ENCODE measurements at places on chromosomes 16 and 17. TPM values are rescaled to one million over a fixed set of nuclear protein-coding genes. Genes with fewer than 3 reads are reported as not detected.

- DNase-seq, result peak; percentile 62
These were observed at the start of gene DHRS11 for GRCh38 chr17:36591434-36592315. Gene DHRS11, plus strand, starts transcription at chr17:36591879. Its CDS starts 131 bp downstream, at chr17:36592010.

DNA sequence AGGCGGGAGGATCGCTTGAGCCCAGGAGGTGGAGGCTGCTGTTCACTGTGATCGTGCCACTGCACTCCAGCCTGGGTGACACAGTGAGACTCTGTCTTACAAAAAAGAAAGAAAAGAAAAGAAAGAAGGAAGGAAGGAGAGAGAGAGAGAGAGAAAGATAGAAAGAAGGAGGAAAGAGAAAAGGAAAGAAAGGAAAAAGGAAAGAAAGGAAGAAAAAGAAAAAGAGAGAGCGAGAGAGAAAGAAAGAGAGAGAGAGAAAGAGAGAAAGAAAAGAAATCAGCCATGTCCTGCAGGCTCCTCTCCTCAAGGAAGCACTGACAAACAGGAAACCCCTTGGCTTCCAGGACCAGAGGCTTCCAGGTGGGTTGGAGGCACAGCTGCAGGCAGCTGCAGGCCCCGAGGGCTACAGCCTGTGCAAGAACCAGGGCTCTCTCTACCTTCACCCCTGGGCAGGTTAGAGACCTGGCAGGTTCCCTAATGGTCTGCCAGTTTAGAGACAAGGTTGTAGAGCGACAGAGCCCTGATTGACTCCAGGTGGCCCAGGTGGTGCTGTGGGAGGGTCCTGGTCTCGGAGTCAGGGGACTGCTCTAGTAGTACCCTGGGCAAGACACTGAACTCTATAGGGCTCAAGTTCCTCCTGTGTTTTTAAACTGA is 53.8 kb downstream of the PECAM1 start:
- DNase-seq, result no peak

DNA sequence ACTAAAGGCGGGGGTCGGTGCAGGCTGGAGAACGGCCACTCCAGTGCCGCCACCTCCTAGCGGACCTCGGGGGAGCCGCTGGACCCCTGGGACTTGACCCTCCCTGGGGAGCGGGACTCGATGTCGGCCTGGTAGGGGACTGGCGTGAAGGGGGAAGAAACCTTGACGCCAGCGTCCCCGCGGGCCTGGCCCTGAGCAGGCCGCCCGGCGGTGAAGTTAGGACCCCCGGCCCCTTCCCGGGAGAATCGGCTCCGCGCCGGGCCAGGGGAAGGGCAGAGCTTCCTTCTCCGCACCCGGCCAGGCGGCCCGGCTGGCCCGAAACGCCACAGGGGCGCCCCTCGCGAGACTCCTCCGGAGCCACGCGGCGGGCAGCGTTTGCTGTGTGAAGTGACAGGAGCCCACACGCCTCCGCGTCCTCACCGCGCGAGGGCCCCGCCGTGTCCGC is 389 bp downstream of the DUS1L start:
- DNase-seq, result no peak

GRCh38 chr16:51450376-51450775 is 299.3 kb upstream of the SALL1 start:
- no peak for DNase-seq

The GSG1L gene
- not detected for total RNA-seq

DNA sequence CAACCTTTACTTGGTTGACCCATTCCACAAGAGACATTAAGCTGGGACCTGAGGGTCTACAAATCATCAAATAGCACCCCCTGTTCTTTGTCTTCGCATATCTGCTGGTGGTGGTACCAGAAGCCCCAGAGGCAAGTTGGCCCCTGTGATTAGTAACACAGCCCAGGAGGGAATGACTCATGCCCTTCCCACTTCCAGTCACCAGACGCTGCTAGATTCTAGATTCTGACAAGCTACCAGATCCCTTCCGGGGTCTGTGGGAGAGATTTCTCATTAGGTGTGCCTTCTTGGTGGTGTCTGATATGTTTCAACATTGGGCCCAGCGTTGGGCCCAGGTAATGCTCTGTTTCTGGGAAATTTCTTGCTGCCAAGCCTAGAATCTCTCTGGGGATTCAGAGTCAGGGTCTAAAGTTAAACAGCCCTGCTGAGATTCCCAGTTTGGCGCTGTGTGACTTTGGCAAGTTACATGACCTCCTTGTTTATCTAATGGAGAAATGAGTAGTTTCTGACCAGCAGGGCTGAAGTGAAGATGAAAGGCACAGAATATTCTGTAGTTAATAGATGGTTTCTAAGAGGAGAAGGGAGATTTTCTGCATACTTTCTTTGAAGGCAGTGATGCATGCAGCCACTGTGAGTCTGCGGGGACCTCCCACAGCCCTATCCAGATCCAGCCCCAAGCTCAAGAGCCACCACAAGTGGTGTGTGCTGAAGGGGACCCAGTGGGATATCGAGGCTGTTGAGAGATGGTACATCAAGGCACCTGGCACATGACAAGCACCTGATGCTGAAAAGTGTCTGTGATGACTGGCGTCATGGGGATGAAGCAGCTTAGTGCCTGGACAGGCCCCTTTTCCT is 3.9 kb downstream of the TRPV2 start:
- no peak for DNase-seq

The CARD14 gene
- total RNA-seq, result 0.46 TPM

GRCh38 chr17:5131146-5131715 is 15.4 kb downstream of the USP6 start:
- DNase-seq, result no peak

DNA sequence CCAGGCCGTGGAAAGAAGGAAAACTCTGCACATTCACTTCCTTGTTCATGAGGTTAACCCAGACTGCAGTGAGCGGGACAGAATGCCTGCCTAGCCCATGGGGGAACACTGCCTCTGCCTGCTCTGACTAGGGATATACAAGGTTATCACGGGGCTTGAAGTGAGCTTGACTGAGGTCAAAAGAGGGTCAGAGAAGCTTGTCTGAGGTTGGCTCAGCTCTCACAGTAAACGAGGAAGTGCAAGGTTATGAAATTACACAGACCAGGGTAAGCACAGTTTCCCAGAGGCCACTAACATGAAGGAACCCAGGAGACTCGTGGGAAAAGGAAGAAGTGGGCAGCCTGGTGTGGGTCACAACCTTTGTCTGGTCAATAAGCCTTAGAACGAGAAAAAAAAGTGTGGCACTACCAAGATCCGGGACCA is 28.7 kb downstream of the HIC1 start:
- no peak for DNase-seq

GRCh38 chr16:2777903-2778629 is 986 bp upstream of the ELOB start:
- DNase-seq, result no peak

Measured in NCI-H460 (cell line).